ENCODE measurements at places on chromosomes 7 and 10. TPM values are rescaled to one million over a fixed set of nuclear protein-coding genes. Genes with fewer than 3 reads are reported as not detected.

Gene SLC12A9
- total RNA-seq = 16.3 TPM

Gene KCNIP2
- total RNA-seq = 1.1 TPM

Gene CYP51A1
- 202 TPM for total RNA-seq

Gene SFTPA1
- total RNA-seq = not detected

Gene SPDYE17
- not detected for total RNA-seq

Gene MET
- 84.0 TPM for total RNA-seq

Gene OLAH
- total RNA-seq = not detected

Gene ACTL6B
- not detected for total RNA-seq

Gene ASAH2
- 0.97 TPM for total RNA-seq

Gene TAS2R5
- total RNA-seq = 2.6 TPM

Gene ASB15
- total RNA-seq = not detected

Gene VAX1
- total RNA-seq = not detected

Gene ICA1
- total RNA-seq = 11.3 TPM

Gene GOLGA7B
- 0.11 TPM for total RNA-seq

Gene KNDC1
- 0.65 TPM for total RNA-seq

Gene CLRN3
- not detected for total RNA-seq

Gene CALHM3
- not detected for total RNA-seq

Gene ELMO1
- total RNA-seq = 15.3 TPM
